ENCODE measurements at places on chromosomes 3 and 15.

DNA sequence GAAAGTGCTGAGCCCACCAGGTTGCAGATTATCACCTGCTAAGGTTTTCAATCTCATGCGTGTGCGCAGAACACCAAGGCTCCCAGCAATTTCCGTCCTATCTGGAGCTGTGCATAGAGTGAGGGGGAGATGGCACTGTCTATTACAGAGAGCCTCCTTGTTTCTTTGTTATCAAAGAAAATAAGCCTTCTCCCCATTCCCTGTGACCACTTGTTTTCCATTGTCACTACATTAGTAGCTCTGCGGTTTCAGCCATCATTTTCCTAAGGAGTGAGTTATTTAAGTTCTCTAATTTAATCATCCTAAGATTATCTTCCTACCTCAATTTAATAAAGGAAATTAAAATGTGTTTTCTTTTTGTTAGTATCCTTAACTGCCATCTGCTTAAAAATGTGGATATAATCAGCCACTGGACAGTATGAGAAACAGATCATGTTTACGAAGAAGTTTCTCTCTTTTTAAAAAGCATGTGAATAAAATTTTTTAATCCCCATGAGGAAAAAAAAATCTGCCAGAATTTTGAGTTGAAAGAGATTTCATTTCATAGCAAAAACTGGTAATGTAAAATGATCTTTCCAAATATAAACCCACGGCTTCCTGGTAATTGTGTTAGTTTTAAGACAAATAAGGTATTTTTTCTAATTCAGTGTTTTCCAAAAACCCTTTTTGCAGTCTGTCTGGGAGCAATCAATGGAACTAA lies 172.3 kb upstream of the UBE2E1 start:
- DNase-seq, result no peak

- no peak for DNase-seq
These were observed 406.6 kb upstream of the PPP2R3A start for GRCh38 chr3:135558906-135559305.

DNA sequence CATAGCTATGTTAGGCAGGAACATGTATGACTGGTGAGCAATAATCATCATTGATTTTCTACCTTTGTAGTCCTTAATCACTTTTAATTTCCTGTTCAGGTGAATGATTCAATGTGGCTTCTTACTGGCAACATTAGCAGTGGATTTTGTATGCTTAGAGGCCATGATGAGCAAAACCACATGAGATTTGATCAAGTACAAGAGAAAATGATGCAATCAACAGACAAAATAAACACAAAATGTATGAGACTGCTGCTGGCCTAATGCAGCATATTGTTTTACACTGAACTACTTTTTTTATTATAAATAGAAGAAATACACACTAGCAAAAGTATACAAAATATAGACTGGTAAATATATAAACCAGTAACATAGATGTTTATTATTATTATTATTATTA lies 47.5 kb upstream of the SI start:
- DNase-seq, result no peak

GRCh38 chr15:68603216-68603595 lies 24.4 kb downstream of the CORO2B start:
- no peak for DNase-seq

- DNase-seq, result peak; percentile 23
These were observed 93.2 kb upstream of the ARHGEF3 start for GRCh38 chr3:56894881-56895431.

- DNase-seq, result no peak
These were observed 40.6 kb upstream of the KCNH8 start for GRCh38 chr3:19107719-19108118.

DNA sequence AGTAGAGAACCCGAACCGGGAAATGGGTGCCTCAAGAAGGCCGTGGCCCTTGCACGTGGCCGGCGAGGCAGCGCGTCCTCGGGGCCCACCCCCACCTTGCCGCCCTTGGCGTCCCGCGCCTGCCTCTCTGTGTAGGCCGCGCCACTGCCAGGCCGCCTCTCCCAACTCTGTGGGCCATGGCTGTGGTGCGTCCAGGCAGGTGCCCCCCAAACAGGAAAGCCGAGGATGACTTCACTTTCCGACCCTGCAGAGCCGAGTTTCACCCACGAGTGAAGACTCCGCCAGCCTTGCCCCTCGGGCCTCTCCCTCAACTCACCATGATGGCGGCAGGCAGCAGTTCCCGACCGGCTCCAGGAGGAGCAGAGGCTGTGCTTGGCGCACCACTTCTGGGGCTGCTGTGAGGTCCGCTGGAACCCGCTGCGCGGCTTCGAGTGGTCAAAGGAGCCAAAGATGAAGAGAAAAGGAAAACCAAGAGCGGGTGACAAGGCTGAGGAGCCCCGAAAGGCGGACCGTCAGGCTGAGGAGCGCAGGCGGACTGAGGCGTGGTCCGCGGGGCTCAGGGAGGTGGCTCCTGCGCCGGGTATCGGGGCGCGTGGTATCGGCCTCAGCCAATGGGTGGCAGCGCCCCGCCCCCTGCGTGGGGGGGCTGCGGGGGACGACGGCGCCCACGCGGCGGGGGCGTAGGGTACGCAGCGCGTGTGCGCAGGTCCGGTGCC lies at the start of gene DAZL:
Gene DAZL, minus strand, starts transcription at position 537 of the 716 bp plus-strand sequence. Its CDS starts 218 bp downstream, at position 319.
- no peak for DNase-seq

DNA sequence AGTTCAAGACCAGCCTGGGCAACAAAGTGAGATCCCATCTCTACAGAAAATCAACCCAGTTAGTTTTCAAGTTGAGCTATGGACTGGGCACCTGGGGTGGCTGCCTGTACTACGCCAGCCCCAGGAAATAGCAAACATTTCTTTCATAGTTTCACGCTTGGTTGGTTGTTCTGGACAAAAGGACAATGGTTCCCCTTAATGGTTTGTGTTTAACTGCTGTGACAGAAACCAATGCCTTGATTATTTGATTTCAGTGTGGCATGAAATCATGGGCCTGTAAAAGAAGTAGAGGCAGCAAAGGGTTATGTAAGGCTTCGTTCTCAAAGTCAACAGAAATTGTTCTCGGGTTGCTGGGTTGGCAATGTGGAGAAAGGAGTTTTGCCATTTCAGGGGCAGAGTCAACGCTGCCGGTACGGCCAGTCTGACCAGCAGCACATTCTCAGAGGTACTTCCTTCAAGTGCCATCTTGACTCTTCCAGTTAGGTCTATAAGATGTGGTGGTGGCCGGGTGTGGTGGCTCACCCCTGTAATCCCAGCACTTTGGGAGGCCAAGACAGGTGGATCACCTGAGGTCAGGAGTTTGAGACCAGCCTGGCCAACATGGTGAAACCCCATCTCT lies 12.7 kb downstream of the LCMT2 start:
- DNase-seq, result no peak

GRCh38 chr3:72636969-72637597 lies 211.2 kb downstream of the SHQ1 start:
- DNase-seq, result no peak

GRCh38 chr15:78101423-78102105 lies 9.2 kb downstream of the SH2D7 start:
- no peak for DNase-seq

DNA sequence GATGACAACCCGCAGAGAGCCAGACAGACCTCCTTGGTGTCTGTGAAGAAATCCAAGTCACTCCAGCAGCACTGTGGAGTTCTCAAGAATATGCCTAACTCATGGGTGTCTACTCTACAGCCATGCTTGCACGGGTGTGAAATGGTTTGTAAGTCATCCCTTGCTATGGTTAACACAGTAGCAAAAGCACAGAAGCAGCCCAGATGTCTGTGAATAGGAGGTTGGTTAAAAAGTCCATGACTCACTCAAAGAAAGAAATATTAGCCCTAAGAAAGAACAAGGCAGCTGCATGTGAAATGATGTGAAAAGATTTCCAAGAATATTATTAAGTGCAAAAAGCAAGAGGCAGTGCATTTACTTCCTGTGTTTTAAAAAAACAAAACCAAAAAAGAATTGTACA lies 12.1 kb upstream of the LIMD1 start:
- no peak for DNase-seq

GRCh38 chr15:46996359-46996758 lies 720.9 kb upstream of the SEMA6D start:
- no peak for DNase-seq

- DNase-seq, result no peak
These were observed 22.8 kb upstream of the LRRC34 start for GRCh38 chr3:169835533-169835932.

Measured in CD4-positive, alpha-beta T cell treated with Interleukin-6 at 100 ng/mL for 8 hours (primary cell).